ENCODE measurements at places on chromosomes 4 and X. TPM values are rescaled to one million over a fixed set of nuclear protein-coding genes. Genes with fewer than 3 reads are reported as not detected.

GRCh38 chr4:159283696-159284095, 180.8 kb downstream of the RAPGEF2 start:
- DNase-seq, result peak; percentile 38

DNA sequence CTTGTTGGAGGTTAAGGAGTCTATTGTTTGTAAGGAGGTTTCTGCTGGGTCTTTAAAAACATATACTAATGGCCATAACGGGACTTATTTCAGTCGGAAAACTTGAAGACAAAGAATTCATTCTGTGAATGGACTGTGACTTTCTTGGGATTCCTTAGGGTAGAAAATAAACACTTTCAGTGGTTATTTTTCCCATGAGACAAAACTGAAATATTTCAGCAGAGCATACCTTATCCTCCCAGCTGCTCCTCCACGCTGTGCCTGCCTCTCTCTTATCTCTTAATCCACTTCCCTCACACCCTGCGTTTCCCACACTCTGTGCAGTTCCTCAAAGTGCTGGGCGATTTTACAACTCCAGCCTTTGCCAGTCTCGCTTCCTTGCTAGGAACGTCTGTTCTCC, 47.1 kb upstream of the SORBS2 start:
- no peak for DNase-seq

Gene RPGR
- 5.1 TPM for polyA plus RNA-seq

DNA sequence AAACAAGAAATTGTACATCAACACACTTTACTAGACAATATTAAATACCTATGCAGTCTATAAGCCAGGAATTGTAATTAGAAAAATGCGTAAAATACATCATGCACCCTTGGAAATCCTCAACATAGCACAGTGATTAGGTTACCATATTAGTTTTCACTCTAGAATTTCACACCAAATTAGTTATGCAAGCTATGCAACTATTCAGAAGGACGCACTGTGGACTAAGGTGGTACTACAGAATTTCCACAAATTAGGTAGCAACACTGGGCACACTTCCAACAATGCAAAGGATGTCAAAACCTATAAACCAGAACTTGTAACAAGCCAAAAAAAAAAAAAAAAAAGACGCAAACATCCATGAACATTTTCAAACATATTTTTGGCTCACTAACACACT, 71.1 kb upstream of the ZCCHC13 start:
- DNase-seq, result peak; percentile 25

DNA sequence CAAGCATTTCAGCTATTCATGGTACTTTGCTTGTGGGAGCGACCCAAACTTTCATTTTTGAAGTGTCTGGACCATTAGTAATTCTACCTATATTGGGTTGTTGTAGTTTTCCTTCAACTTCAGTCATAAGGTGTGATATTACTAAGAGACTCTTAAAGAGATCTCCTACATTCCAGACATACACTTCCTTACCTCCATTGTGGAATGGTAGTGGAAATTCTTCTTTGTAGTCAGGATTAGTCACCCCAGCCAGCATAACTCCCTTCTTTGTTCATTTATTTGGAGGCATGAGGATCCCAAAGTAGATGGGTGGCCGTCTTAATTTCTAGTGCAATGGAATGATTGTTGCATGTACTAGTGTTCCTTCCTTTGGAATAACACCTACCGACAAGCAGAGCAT, 991.4 kb downstream of the ARAP2 start:
- DNase-seq, result no peak

DNA sequence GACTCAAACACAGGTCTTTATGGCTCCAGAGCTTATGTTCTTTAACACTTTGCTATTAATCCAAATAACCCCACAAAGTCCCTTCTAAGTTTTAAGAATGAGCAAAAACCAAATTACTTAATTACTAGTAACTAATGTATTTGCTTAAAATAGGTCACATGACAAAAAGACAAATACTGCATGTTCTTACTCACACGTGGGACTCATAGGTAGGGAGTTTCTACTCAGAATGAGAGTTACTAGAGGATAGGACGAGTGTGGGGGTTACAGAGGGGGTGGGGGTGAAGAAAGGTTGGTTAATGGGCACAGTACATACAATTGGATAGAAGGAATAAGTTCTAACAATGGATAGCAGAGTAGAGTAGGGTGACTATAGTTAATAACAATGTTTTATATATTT, 5.8 kb downstream of the RPS6KA3 start:
- DNase-seq, result no peak

DNA sequence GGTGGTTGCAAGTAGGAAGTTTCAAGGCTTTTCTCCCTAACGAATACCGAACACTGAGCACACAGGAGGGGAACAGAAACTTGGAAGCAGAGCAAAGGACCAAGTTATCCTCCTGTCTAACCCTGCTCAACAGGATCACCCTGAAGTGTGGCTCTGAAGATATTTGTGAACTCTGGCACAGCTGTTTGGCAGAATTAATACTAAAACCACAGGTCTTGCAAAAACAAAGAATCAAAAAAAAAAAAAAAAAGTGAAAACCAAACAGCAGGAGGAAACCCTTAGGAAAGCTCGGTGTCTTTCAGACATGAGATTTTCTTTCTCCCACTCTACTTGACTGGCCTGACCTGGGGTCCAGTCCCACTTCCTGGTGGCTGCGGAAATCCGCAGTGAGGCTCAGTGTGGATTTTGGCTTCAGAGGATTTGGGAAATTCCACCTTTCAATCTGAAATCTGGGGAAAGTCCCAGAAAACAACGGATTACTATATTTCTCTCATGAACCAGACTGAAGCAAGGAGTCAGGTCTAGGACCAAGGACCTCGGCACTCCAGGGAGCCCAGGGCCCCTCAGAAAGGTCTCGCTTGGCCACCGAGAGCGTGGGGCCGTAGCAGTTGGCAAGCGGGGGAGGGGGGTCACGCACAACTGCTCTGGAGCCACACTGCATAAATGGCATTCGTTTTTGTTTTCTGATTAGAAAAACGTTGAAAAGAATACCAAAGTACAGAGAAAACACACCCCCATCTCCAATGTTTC, 867 bp downstream of the TIFA start:
- peak; percentile 34 for DNase-seq

Gene DGAT2L6
- polyA plus RNA-seq, result not detected

GRCh38 chr4:52263607-52264006, 212.5 kb downstream of the SPATA18 start:
- peak; percentile 65 for DNase-seq

Gene MTM1
- 4.6 TPM for polyA plus RNA-seq
